ENCODE measurements at places on chromosomes 2 and 18.

GRCh38 chr2:1886405-1886992, 142.2 kb upstream of the PXDN start:
- DNase-seq = peak; percentile 68

DNA sequence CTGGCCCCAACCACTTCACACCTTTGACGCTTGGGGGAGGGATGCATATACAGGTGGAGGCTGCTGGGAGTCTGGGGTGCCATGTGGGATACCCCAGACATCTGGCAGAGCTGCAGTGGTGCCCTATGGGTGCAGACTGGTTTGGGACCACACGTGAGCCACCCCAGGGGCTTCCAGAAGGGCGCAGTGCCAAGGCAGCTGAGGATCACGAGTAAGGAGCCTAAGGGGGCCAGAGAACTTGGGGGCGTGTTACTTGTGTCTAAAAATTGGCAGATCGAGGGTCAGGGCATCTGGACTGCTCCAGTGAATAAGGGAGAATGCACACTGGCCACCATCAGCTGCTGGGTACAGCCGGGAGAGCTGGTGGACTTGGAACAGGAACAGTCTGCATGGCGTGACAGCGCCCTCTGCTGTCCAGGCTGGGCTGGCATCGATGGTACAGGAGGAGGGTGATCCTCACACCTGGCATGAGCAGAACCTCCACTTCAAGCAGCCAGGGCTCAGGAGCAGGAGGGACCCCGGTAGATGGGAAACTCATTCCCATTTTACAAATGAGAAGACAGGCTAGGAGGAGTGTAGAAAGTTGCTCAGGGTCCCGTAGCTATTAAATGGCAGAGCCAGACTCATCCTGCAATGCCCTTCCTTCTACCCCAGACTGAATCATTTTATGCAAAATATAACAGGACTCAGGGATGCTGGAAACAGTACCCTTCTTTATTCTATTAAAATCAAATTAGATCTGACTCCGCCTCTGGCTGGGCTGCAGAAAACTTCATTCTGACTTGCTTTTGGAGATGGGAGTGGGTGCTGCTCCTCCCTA, 60.4 kb downstream of the ATOH8 start:
- DNase-seq = peak; percentile 91

GRCh38 chr18:59555995-59556659, 141.1 kb downstream of the CCBE1 start:
- DNase-seq = peak; percentile 75

DNA sequence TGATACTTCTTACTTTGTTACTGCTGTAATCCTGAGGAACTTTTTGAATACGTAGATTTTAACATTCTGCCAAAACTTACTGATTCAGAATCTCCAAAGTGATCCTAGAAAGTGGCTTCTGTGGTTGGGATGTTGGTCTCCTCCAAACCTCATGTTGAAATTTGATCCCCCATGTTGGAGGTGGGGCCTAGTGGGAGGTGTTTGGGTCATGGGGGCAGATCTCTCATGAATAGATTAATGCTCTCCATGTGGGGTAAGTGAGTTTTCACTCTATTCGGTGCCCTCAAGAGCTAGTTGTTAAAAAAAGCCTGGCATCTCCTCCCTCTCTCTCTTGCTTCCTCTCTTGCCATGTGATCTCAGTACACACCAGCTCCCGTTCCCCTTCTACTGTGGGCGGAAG, 329.9 kb downstream of the HRH4 start:
- no peak for DNase-seq

GRCh38 chr2:223894968-223895367, 50.2 kb downstream of the WDFY1 start:
- DNase-seq = no peak

- DNase-seq = no peak
Measured at GRCh38 chr2:13616059-13616458, 899.3 kb downstream of the TRIB2 start.

DNA sequence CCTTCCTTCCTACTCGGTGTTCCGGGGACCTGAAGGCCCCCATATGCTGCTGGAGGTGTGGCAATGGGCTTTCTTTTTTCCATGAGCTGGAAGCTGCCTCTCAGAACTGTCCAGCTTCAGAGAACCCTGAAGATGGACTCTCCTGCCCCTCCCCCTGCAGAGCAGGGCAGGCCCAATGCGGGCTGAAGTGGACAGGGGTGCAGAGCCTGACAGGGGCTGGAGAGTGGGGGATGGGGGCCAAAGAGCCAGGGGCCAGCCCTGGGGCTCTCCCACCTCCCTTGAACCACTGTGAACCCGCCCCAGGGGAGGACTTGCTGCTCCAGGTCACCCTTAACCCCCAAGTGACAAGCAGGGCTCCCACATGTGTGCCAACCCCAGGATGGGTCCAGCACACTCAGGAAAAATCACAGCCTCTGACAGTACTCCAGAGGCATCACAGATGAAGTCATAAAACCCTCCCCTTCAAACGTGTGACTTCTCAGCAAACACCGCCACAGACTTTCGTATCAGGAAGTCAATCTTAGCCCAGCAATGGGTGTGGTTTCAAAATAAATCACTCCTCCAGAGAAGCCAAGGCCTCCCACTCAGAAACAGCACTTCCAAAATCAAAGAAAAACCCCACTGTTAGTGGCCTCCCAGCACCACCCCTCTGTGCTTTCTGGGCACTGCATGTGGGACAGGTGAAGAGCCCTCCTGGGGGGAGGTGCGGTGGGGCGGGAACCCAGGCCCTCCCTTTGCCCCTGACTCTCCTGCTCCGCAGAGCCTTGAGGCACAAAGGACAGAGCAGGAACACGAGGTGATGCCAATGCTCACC, 135.8 kb downstream of the HDAC4 start:
- peak; percentile 54 for DNase-seq

- DNase-seq = no peak
Measured at GRCh38 chr2:72975017-72975416, 57.7 kb downstream of the EMX1 start.

GRCh38 chr18:55501982-55502710, 85.8 kb downstream of the TCF4 start:
- no peak for DNase-seq

GRCh38 chr2:165621086-165621560, 151.6 kb downstream of the CSRNP3 start:
- peak; percentile 13 for DNase-seq

DNA sequence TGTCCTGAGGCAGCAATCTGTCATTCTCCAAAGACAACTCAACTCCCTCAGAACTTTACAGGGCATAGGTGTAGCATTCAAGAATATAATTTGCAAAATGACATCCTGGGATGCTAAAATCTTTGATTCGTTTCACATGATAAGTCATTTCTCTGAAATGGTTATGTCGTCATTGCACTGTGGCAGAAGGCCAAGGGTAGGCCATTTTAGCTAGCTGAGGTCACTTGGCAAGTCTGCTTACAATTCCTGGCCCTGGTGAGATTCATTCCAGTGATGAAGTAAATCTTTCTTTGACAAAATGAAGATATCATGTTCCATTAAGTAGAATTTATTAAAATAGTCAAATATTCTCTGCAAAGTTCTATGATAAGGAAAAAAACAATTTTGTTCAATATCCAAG, 1410.3 kb upstream of the LRRTM1 start:
- DNase-seq = no peak

DNA sequence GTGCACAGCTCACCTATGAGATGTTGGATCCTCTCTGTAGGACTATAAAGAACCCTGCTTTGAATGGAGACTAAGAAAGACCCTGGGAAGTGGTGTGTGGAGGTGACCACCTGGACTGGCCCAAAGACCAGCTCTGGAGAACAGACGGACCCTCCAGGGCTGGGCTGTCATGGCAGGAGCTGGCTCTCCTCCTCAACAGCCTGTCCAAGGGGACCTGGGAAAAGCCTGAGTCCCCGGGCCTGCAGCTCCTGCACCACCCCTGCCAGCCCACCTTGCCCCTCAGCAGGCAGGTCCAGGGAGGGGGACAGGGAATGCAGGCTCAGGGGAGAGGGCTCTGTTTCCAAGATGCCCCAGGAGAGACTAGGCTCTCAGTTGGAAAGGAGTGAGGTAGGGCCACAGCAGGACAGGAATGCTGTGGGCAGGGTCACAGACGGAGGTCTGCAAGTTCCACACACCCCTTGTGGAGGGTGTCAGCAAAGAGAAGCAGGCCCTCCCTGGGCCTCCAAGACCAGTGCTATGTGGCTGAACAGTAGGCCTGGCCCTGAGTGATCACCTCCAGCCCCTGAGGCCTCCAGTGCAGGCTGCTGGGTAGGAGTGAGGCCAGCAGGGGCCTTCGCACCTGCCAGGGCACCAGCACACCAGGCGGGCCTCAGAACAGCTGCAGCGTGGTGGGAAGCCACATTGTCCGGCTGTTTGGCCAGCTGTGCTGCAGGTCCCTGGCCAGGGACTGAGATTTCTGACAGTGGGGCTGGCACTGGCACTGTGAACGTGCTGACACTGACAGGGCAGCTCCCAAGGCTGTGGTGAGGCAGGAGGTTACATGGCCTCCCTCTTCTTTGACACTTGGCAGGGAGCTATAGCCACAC, 86.4 kb upstream of the OTOS start:
- no peak for DNase-seq

DNA sequence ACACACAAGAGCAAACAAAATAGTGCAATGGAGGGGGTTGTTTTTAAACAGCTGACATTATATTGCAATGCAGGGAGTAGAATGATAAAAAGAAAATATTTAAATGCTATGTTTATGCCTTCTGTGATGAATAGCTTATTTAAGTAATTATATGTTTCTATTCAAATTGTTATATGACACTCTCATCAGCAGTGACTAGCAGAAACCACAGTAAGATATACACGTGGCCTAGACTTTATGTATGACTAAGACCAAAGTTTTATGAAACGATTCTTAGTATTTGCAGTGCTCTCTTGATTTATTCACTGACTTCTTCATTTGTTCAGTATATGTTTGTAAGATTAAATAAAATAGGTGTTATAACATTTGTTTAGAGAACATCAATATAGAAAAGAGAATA, 26.1 kb upstream of the C1D start:
- no peak for DNase-seq

DNA sequence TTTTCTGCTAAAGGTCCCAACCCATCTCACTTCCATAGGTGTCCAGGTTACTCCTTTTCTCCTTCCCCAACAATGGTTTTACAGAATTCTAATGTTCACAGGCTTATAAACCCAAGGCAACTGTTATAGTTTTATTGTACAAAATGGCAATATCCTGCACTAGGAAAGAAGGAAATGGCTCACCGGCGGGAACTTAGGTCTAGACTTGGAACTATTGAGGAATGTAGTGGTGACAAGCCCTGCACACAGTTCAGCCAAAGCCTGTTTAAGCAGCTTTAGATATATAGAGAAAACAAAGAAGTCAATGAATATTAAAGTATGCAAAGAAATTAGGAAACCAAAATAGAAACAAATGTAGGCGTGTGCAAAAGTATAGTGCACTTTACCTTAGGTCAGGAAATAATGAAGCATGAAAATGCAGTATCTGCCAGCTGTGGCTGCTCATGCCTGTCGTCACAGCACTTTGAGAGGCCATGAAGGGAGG, 22.7 kb upstream of the KCNG3 start:
- DNase-seq = no peak

GRCh38 chr2:236935631-236936445, 149.9 kb upstream of the COPS8 start:
- no peak for DNase-seq

- DNase-seq = no peak
Measured at GRCh38 chr2:11757101-11757500, 10.7 kb downstream of the LPIN1 start.

DNA sequence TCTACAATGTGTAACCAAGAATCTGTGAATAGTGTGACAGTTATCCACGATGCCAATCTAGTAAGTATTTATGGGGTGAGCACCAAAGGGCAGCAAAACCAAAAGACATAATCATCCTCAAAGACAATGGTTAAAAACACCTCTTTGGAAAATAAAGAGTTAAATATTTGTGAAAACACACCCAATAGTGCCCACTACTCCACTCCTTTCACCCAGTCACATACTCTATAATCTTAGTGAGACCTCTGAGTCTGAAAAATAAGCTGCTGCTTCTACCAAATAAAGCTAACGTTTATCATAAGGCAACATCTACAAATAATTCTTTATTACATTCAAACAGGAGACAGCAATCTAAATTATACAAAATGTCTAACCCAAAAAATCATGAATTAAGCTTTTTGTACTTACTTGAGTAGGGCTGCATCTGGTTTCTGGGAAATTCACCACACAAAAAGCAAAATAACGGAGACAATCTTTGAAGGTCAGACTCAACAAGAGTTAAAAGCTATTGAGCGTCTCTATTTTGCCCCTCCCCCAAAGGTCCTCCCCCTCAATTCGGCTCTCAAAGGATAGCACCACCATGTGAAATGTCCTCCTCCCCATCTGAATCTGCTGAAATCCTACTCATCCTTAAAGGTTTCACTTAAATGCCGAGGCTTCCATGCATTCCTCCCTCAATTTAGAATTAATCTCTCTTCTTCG, 2.0 kb downstream of the RAPH1 start:
- DNase-seq = peak; percentile 43

DNA sequence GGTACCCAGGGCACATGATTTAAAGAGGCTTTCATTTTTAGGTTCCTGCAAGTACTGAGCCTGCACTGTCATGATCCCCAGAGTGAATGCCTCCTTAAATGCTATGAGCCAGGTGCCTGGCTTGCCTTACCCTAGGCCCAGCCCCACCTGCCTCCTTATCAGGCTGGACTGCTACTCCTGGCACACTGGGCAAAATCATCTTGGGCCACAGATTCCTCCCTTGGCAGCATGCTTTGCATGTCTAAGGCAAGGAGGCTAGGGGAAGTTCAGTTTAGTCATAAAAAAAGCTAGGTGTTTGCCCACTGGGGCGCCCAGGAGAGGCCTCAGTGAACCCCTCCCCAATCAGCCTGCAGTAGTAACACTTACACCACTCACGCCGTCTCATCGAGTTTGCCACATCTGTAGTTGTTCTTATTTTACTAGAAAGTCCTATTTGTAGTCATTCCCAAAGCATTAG, 45.1 kb downstream of the LBH start:
- no peak for DNase-seq

- DNase-seq = peak; percentile 27
Measured at GRCh38 chr2:233819884-233820773, 34.2 kb downstream of the HJURP start.

- DNase-seq = peak; percentile 88
Measured at GRCh38 chr2:225091336-225091735, 49.1 kb upstream of the DOCK10 start.

GRCh38 chr2:1156059-1156458, 205.4 kb downstream of the SNTG2 start:
- no peak for DNase-seq

- no peak for DNase-seq
Measured at GRCh38 chr2:43142921-43143438, 83.4 kb downstream of the ZFP36L2 start.

Measured in AG08395 (cell line).